HAP-1 (cell line): ENCODE measurements at places on chromosomes 7 and 10.

GRCh38 chr7:121529003-121529402 lies 132.9 kb upstream of the FAM3C start:
- no peak for DNase-seq

DNA sequence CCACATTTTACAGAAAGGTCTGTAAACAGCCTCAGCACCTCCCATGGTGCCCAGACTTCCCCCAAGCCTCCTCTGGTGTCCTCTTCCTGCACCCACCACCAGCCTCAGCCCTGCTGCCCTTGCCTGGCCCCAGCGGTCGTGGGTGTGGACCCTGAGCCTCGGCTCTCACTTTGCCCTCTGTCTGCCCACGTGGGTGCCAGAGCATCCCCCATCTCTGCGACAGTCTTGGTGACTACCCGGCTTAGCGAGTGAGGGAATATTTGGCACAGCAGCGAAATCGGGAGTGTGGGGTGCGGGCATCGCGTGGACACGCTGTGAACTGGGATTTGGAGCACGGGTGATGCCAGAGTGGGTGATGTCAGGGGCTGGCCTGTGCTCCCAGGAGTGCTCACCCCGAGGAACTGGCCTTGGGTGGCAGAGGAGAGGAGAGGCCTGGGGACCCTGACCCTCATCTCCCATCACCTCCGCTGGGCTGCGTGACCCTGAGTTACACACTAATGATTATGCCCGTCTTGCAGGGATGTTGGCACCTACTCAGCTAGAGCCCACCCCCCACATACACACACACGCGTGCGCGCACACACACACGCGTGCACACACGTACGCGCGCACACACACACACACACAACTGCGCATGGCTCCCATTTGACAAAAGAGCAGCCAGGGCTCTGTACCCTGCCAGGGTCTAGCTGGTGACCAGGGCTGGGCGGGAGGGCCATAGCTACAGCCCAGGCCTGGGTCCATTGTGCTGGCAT lies 8.7 kb downstream of the ELFN1 start:
- no peak for DNase-seq

- DNase-seq = no peak
Measured at GRCh38 chr7:116224492-116225098, 14.3 kb downstream of the TES start.

GRCh38 chr7:66894463-66895080 lies 26.5 kb upstream of the TMEM248 start:
- no peak for DNase-seq

GRCh38 chr7:40810274-40810673 lies 675.5 kb downstream of the SUGCT start:
- no peak for DNase-seq

DNA sequence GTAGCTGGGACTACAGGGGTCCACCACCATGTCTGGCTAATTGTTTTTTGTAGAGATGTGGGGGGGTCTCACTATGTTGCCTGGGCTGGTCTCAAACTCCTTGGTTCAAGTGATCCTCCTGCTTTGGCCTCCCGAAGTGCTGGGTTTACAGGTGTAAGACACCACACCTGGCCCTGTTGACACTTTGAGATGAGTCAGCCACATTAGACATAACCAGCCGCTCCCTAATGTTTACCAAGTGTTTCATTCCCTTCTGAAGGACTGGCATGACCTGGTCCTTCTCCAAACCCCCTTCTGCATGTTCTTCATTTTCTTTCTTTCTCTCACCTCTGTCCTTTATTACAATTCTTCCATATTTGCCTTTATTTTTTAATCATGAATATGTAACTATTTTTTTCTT lies 67.8 kb downstream of the TAF3 start:
- DNase-seq = no peak

DNA sequence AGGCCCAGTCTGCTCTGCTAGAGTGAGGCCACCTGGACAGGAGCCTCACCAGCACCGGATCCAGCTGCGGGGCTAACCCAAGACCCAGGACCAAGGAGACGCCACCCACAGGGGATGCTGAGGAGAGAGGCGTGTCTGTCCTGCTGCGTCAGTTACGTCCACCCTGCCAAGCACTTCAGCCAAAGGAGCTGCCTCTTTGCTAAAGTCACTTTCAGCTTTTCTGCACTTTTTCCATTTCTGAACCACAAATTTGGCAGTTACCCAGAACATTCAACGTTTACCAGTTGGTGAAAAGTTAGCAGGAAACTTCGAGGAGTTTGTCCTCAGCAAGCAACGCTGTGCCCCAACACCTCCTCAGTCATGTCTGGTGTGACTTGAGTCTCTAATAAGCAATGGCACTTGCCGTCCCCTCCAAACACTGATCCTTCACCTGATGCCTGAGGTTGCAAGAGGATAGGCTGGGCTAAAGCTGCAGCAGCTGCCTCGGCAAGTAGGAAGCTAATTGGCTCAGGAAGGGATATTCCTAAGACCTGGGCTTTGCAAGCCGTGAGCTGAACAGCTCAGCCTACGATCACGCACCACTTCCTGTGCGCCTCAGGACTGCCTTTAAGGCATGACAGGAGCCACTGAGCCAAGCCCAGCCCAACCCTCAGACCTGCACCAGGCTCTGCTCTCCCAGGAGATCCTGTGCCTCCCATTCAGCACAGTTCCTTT lies 40.1 kb downstream of the KCNH2 start:
- DNase-seq = no peak

DNA sequence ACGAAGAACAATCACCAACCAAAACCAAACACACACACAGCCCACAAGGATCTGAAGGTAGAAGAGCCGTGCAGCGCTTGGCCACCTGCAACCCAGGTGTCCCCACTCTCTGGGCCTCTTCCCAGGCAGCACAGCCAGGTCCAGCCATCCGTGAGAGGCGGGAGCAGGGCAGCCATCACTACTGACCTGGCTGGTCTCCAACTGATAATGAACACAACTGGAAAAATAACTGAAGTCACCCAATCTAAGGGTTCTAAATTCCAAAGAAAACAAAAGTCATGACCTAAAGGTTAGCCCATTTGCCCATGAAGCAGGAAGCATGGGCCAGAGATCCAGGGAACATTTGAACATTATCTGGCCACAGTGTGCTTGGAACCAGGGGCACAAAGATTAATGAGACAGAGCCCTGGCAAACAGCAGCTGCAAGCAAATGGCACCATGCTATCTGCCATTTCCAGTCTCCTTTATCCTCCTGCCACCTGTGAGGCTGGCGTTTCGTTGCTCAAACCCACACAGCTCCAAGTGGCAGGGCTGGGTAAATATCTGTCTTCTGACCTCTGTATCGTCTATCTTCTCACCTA lies 207.9 kb downstream of the TNS3 start:
- DNase-seq = no peak

DNA sequence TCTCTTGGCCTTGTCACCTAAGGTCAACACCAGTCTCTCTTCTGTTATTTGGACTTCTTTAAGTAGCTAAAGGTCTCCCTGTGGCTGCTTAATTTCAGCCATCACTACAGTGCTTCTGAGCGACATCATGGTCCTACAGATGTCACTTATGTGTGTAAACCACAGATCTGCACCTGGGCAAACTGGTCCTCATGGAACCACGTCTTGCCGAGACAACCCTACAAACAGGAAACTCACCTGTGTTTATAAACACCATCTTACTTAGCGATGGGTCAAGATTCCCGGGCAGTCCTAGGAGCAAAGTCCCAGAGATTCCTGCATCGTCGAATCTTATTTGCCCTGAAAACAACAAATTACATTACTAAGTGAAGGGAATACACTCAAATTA lies 27.8 kb downstream of the KLF6 start:
- DNase-seq = no peak

- DNase-seq = no peak
Measured at GRCh38 chr7:121574109-121574508, 178.0 kb upstream of the FAM3C start.

GRCh38 chr7:131893631-131894340 lies 337.4 kb upstream of the PODXL start:
- DNase-seq = no peak

DNA sequence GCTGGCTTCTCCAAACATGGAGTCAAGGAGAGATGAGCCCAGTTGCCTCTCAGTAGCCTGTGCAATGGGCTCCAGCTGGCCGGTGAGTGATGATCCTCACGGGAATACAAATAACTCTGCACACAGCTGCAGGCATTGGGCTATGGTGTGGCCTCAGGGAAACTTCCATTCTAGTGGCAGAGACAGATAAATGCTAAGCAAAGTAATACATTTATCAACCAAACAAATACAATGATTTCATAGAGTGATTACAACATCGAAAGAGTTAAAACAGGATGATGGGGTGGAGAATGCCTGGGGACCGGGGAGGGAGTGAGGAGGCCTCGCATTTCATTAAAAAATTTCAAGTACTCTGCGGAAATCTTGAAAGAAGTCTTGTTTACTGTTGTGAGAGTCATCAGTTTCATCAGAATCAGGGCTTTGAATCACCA lies 15.0 kb upstream of the AKR1B1 start:
- no peak for DNase-seq

GRCh38 chr10:94680544-94680943 lies 3.0 kb upstream of the CYP2C18 start:
- no peak for DNase-seq

GRCh38 chr10:96560966-96561887 lies 25.6 kb downstream of the TM9SF3 start:
- no peak for DNase-seq

DNA sequence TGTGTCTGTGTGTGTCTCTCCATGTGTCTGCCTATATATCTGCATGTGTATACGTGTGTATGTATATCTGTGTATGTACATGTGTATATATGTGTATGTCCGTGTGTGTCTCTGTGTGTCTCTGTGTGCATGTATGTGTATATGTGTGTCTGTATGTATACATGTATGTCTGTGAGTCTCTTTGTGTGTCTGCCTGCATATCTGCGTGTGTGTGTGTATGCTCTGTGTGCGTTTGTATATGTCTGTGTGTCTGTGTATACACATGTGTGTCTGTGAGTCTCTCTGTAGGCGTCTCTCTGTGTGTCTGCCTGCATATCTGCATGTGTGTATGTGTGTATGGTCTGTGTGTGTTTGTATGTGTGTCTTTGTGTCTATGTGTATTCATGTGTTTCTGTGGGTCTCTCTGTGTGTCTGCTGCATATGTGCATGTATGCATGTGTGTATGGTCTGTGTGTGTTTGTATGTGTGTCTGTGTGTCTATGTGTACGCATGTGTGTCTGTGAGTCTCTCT lies 23.7 kb upstream of the KLF6 start:
- no peak for DNase-seq

- DNase-seq = no peak
Measured at GRCh38 chr10:26217396-26218086, 967 bp downstream of the GAD2 start.

GRCh38 chr7:131633342-131633843 lies 77.0 kb upstream of the PODXL start:
- no peak for DNase-seq

- DNase-seq = no peak
Measured at GRCh38 chr10:69968830-69969229, 83.8 kb upstream of the MACROH2A2 start.

- DNase-seq = no peak
Measured at GRCh38 chr7:90678986-90679385, 82.9 kb downstream of the CDK14 start.

DNA sequence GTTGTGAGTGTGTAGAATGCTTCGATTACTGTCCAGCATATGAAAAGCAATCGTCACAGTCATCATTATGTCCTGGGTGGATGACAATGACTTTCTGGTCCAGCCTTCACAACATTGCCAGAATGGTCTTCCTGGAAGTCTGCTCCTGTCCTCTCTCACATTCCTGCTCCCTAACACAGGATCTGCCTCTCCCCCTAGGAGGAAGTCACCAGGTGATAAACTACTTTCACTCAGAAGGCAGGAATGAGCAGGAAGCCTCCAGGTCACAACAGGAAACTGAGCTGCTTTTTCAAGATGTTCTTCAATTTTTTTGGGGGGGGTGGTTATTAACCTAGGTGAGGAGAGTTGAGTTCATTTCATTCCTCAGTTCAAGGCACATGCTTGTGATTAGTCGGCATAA lies 13.6 kb upstream of the GPNMB start:
- no peak for DNase-seq

- peak; percentile 6 for DNase-seq
Measured at GRCh38 chr7:44287488-44288380, 37.7 kb downstream of the CAMK2B start.

- no peak for DNase-seq
Measured at GRCh38 chr7:129903935-129904334, 48.8 kb downstream of the UBE2H start.

DNA sequence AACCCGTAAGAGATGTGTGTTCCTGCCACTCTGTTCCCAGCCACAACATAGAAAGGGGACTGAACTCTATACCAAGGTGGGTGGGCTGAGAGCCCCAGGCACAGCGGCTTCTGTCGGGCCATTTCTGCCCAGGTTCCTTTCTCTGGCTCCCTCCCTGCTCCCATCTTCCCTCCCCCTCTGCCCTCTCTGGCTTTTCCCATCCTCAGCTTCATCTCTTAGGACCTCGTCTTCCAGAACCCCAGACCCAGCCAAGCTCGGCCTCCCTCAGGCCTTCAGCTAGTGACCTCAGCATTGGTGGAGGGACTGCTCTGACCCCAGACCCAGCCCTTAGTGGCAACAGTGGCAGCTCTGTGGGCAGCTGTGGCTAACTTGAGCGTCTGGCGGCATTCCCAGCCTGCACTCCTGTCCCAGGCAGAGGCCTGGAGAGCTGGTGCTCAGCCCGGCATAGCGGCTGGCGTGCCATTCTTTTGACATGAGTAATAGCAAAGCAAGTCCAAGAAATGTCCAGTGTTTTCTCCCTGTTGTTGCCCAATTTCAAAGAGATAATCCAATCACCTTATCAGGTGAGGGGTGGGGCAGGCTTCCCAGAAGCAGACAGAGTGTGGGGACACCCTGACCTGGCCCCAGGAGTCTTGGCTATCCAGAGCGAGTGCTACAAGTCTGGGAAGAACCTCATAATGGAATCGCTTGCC lies 15.9 kb downstream of the PTPRE start:
- no peak for DNase-seq

- DNase-seq = no peak
Measured at GRCh38 chr10:116744163-116744753, 1.9 kb upstream of the HSPA12A start.

GRCh38 chr10:34824870-34825269 lies 9.8 kb upstream of the PARD3 start:
- no peak for DNase-seq

DNA sequence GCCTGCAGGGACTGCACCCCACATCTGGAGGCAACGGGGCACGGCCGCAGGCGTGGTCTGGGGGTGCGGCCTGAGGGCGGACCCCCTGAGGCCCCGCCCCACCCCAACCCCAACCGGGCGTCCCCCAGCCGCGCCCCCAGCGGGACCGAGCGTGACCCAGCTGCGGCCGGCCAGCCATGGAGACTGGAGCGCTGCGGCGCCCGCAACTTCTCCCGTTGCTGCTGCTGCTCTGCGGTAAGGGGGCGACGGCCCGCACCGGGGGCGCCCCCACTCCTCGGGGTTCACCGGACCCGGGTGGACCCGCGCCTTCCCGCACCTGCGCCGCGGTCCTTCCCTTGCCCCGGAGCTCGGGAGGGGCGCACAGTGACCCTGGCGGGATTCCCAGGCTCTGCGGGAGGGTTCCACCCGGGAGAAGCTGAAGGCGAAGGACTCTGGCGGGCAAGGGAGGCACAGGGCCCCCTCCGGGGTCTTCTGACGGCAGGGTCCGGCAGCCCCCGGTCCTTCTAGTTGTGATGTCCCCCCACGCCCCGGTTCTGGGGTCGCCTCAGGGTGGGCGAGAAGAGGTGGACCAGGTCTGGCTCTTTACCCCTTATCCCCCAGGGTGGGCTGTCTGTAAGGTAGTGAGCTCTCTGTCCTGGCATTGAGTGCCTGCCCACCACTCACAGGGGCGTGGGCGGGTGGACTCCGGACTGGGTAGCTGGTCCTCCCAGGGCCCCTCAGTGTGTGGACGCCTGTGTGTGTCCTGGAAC lies at the start of gene RAMP3:
TSS of gene RAMP3 (plus strand) at position 139 of the 749 bp plus-strand sequence. CDS start at position 177, 38 bp downstream.
- no peak for DNase-seq
